ENCODE measurements at places on chromosomes 3 and 15.
A peak's percentile ranks its signal among the peaks of the same experiment; 100 is the strongest.

- DNase-seq: no peak
These were observed 12.2 kb downstream of the NCEH1 start for GRCh38 chr3:172698631-172699030.

DNA sequence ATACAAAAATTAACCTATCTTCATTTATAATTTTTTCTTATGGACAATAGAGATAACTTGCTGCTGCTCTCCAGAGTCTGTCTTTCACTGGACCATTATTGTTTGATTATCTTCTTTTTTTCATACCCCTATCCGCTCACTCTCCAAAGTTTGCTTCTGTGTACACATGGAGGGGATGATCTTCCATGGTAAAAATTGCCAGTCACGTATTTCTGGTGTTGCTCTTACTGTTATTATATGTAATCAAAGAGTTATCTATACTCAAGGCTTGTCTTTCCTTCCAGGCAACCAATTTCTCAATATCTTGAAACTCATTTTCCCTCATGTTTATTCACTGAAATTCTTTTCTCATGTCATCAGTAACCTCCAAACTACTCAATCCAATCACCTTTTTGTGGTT is 817.8 kb upstream of the NECTIN3 start:
- no peak for DNase-seq

DNA sequence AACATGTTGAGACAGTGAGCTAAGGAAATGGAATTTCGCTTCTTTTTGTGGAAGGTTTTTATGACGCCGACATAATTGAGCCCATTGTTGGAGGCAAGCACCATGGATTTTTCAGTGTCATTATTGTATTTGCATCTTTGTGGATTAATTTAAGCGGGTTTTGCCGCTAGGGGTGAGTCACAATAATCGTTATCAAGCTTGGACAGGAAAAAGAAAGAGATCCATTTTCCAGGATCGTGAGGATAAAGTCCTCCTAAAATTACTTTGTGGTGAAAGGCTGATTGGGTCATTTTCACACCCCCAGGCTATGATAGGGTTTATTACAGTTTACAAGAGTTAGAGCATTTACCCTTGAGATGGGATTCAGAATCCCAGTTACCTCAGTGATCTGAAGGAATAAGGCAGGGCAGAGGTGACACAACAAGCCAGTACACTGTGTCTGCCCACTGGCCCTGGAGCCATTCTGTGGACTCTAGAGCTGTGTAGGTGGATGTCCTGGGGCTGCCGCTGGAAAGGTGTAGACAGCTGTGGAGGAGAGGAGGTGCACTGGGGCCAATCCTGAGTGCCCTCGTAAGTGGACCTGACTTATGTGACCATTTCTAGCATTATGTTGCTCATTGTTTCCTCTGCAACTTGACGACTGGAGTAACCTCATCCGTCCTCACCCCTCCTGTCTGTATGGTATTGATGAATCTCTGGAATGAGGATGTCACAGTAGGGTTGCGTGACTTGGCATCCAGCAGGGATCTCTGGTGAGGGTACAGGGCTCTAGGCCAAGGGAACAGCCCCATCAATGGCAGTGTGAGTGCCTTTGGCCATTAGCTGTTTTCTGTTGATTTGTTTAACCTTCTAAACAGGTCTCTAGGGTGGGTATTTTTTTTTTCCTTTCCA is 370.1 kb downstream of the LRTM1 start:
- DNase-seq: no peak

GRCh38 chr3:188389711-188390342 is 235.9 kb downstream of the LPP start:
- DNase-seq: no peak

- no peak for DNase-seq
These were observed 43.5 kb downstream of the CFAP92 start for GRCh38 chr3:128950223-128950938.

GRCh38 chr3:17469520-17469919 is 272.9 kb downstream of the TBC1D5 start:
- DNase-seq: no peak

- no peak for DNase-seq
These were observed 4.0 kb downstream of the RASSF1 start for GRCh38 chr3:50336452-50337174.

GRCh38 chr3:53846134-53846850 is at the start of the genes CHDH and IL17RB:
Gene CHDH, minus strand, starts transcription at chr3:53846419. Its CDS starts 22,411 bp downstream, at chr3:53824008.
Gene IL17RB, plus strand, starts transcription at chr3:53846568. Its CDS starts 21 bp downstream, at chr3:53846589.
- DNase-seq: peak; percentile 85

- peak; percentile 73 for DNase-seq
These were observed 161.8 kb upstream of the TBL1XR1 start for GRCh38 chr3:177358977-177359592.

DNA sequence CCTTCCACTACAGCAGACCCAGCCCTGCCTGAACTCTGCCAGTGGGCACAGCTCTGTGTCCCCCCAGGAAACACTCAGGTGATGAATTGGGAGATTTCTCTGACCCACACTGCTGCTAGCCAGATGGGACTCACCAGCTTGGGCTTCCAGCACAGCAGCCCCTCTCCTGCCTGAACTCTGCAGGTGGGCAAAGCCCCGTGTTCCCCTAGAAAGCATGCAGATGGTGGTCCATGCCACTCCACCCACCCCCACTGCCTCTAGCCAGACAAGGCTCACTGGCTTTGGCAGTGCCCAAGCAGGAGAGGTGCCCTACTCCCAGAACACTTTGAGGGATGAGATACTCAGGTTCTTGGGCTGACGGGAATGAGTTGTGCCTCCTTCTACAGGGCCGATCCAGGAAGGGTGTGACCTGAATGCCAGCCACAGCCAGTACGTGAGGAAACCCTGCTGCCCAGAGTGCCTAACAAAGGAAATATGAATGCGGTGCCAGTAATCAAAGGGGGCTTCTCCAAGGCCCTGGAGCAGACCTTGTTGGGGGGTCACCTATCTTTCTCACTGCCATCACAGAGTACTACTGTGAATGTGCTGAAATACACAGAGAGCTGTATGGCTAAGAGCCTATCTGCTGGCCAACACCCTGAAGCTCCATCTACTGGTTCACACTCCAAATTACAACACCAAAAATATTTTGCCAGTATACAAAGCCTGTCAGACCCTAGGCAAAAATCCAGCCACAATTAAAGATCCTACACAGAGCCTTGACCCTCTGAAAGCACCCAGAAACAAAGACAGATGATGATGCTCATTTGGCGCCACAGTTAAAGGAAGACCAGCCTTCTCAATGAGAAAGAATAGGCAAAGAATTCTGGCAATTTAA is 61.9 kb downstream of the BTLA start:
- no peak for DNase-seq

- DNase-seq: no peak
These were observed 26.4 kb upstream of the ZNF774 start for GRCh38 chr15:90325726-90326125.

GRCh38 chr15:36481156-36481555 is 98.3 kb upstream of the CDIN1 start:
- DNase-seq: no peak

DNA sequence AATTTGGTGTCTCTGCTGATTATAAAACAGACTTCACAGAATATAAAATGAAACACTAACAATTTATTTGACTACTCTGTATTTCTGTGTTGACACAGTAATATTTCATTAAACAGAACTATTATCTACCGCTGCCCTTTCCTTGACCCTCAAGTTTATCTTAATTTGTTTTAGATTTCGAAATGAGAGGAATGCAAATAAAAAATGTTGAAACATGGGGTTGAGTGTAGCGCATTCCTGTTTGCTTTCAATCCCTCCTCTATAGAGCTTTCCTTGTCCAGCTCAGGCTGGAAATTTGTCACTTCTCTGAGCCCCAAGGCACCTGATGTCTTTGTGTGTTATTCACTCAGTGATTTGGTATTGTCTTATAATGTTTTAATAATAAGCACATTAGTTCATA is 550.2 kb downstream of the ZBBX start:
- DNase-seq: no peak

DNA sequence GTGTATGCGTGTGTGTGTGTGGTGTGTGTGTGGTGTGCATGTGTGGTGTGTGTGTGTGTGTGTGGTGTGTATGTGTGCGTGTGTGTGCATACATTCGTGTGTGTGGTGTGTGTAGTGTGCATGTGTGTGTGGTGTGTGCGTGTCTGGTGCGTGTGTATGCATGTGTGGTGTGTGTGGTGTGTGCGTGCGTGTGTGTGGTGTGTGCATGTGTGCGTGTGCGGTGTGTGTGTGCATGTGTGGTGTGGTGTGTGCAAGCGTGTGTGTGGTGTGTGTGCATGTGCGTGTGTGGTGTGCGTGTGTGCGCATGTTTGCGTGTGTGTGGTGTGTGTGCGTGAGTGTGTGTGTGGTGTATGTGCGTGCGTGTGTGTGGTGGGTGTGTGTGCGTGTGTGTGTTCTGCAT is 210.4 kb downstream of the LRTM1 start:
- no peak for DNase-seq

- DNase-seq: no peak
These were observed 12.1 kb downstream of the MAP2K5 start for GRCh38 chr15:67554580-67554979.

DNA sequence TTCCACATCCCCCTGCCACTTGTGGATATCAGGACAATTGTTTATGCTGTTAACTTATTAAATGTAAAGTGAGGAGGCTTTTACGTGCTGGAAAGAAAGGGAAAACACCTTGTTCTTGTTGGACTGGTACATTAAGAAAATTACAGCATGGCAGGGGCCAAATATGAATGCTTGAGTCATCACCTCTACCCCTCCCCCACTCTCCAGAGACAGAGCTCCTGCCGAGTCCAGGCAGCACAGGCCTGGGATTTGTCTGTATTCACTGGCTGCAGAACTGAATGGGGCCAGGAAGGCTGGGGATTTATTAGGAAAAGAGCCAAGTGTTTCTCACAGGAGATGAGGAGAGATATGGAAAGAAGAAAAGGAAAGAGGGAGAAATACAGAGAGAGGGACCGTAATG is 308.9 kb downstream of the EPHB1 start:
- DNase-seq: no peak

- DNase-seq: peak; percentile 56
These were observed at the start of gene WNT7A for GRCh38 chr3:13879946-13880810. Gene WNT7A, minus strand, starts transcription at chr3:13880071. Its CDS starts 255 bp downstream, at chr3:13879816.

GRCh38 chr3:197000211-197000610 is 29.4 kb downstream of the MELTF start:
- peak; percentile 34 for DNase-seq

GRCh38 chr3:129429602-129430001 is 1.2 kb upstream of the EFCAB12 start:
- DNase-seq: no peak

- no peak for DNase-seq
These were observed 479.4 kb upstream of the KCNMB2 start for GRCh38 chr3:178056868-178057267.

DNA sequence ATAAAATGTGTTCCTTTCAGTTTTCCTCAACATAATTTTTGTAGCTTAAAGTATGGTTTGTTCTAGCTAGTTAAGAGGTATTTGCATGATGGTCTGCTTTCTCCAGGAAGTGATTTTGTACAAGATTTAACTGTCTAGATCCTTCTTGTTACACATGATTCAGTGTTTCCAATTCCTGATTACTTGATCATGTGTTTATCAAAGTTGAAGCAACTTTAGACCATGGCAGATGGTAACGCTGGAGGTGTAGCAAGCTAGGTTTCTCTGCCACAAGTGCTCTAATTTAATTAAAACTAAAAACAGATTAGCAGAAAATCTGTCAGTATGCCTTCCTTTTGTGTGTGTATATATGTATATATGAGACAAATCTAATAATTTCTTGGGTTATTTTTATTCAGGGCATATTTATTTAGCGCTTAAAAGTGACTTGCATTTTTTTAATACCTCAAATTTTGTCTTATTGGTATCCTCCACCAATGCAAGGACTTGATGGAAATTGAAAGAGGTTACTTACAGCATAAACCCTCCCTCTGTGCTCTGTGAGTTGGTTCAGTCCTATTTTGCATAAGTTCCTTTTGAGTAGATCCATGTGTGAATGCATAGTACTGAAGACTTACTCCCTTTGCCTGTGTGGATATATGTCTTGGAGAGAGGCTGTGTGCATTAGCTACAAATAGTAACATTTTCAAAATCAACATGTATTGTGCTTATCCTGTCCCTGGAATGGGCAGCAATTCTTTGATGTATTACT is 157.3 kb upstream of the CGNL1 start:
- DNase-seq: no peak

- no peak for DNase-seq
These were observed 377.0 kb downstream of the GAP43 start for GRCh38 chr3:116000311-116000710.

GRCh38 chr3:188084752-188085583 is 69.0 kb upstream of the LPP start:
- DNase-seq: no peak

DNA sequence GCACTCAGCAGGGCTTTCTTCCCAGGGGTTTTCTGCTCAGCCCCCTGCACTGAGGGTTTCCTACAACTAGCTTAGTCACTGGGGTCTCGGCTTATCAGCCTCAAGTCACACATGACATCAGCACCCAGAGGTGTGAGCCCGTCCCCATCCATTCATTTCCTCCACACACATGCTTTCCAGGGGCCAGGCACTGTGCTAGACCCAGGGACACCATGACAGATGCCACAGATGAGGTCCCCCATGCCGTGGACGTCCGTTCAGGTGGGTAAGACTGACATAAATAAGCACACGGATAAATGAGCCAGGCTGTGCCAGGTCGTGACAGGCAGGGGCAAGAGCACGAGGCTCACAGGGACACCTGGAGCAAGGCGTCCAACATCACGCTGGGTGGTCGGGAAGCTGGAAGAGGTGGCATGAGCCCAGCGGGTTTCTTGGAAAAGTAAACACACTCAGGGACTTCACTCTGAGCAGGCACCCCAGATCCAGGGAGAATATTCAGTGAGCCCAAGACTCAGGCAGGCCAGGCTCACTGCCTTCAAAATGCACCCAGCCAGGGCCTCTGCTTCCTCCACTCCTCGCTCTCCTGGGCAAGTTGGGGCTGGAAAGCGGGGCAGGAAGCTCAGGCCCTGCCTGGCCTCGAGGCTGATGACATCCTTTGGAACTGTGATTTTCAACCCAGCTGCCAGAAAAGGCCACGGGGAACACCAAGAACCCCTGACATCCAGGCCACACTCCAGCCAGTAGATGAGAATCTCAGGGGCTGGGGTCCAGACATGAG is 139.3 kb downstream of the CHSY1 start:
- no peak for DNase-seq

GRCh38 chr3:45498532-45498931 is 96.0 kb upstream of the LIMD1 start:
- DNase-seq: no peak

DNA sequence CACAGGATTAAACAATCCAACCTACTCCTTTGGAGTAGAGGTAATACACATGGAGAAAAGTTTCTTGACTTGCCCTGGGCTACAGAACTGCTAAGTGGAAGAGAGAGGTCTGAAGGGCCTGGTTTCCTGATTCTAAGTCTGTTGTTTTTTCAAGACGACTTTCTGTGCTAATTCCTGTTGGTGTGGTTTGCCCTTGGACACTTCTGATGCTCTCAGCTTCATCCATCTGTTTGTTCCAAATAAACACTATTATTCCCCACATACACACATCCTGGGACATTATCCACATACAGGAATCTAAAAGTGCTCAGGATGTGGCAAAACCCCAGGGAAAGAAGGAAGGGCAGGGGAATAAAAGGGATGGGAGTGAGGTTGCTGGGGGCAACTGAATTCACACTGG is 393.5 kb upstream of the TBL1XR1 start:
- DNase-seq: no peak

DNA sequence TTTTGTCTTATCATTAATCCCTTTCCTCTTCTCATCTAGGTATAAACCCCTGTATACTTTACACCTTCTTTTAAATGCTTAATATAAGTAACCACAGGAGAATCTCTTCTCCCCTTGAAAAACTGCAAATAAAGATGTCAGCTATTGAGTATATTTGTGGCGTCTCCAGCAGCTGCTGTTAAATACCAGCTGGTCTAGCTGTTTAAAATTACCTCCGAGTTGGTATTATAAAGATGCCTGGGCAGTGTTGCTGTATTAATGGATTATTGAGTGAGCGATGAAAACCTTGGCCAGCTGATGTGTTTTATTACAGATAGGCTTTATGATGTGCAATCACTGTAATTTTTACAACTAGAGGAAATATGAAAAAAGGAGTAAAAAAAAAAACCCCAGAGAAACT is 388.1 kb downstream of the TBC1D5 start:
- DNase-seq: no peak

Data from right forelimb (tissue), 1 donor.